Midbrain (tissue), 1 donor: ENCODE measurements at places on chromosomes 1 and 21.
A peak's percentile ranks its signal among the peaks of the same experiment; 100 is the strongest.

DNA sequence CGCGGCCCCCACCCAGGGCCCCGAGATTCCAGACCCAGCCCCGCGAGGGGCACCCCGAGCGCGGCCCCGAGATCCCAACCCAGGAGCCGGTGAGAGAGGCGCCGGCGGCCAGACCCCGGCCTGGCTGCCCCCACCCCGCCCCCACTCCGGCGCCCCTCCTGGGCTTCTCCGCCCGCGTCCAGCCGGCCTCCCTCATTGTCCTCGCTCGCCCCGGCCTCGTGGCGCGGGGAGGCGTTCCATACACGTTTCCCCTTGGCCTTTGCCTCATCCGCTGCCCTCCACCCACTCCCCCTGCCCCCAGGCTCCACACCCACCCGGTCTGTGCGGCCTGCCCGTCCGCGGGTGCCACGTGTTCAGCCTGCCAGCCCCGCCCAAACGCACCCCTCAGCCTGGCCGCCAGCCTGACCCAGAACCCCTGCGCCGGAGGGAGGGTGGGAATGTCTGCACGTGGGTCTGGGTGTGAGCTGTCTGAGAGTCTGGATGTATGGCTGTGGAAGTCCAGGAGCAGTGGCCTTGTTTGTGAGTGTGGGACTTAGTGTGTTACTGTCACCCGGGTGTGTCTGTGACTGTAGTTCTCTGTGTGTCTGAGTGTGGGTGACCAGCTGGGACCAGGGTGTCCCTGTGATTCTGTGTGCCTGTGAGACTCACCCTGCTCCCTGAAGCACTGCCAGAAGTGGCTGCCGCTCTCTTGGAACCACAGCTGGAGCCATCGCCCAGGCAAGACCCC, 681 bp downstream of the B4GALT2 start:
- no peak for DNase-seq

DNA sequence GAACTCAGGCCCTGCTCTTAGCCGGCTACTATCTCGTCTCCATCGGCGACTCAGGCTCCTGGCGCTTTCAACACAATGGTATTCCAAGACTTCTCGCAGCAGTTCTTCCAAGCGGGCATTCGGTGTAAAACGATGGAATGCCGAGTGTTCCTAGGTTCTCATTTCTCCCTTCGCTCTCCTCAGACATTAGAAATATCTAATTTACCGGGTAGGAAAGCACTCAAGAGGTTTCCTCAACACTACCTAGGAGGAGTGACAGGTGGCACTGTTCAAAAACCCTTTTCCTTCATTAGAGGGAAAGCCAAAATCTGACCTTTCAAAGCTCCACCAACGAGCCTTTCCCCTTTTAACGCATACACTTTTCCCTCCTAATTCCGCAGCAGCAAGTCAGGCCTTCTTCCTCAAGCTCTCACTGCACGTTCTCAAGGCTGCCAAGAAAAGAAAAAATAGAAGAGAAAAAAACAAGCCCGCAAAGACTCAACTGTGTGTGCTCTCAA, 601 bp downstream of the UBE2G2 start:
- DNase-seq = no peak

- DNase-seq = no peak
Observed at GRCh38 chr21:41727784-41728763, 38.8 kb downstream of the RIPK4 start.

- no peak for DNase-seq
Observed at GRCh38 chr1:10626131-10626731, 151.5 kb downstream of the PEX14 start.

GRCh38 chr1:16927711-16928485, 6.2 kb downstream of the CROCC start:
- DNase-seq = no peak

- no peak for DNase-seq
Observed at GRCh38 chr1:109111386-109112055, 2.4 kb upstream of the ELAPOR1 start.

DNA sequence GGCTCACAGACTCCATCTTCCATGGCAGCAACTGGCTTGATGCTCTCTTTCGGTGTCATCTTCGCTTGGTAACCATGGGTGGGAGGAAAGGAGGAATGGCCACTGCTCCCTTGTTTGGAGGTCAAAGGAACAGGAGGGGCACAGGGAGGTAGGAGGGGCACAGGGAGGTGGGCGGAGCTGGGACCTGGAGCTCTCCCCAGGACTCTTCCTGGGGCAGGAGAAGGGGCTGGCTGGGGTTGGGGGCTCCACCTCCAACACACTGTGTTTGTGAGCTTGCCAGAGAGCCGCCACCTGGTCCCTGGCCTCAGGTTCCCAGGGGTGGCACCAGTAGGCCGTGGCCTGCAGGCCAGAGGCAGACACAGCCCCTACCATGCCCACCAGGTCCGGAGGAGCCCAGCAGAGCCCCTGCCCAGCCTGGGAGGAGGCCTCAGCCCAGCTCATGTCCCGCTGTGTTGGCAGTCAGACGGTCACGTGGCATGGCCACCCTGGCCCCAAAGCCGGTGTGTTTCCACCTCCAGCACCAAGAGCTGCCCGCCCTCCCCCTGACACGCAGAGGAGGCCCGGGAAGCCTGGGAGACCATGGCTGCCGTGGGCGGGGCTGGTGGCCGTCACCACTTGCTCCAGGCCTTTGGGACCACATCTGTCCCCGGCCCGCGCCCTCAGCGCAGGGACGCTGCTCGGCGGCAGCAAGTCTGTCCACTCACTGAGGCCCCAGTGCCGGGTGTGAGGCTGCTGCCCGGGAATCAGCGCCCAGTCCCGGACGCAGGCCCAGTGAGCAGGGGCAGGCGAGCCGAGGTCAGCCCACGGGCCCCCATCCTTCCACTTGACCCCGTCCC, 73.9 kb downstream of the MORN1 start:
- no peak for DNase-seq

- DNase-seq = no peak
Observed at GRCh38 chr1:3598051-3598491, 13.2 kb downstream of the MEGF6 start.

- DNase-seq = no peak
Observed at GRCh38 chr1:2093055-2093454, 42.8 kb downstream of the PRKCZ start.

- DNase-seq = no peak
Observed at GRCh38 chr1:236765831-236766230, 29.3 kb upstream of the MTR start.

DNA sequence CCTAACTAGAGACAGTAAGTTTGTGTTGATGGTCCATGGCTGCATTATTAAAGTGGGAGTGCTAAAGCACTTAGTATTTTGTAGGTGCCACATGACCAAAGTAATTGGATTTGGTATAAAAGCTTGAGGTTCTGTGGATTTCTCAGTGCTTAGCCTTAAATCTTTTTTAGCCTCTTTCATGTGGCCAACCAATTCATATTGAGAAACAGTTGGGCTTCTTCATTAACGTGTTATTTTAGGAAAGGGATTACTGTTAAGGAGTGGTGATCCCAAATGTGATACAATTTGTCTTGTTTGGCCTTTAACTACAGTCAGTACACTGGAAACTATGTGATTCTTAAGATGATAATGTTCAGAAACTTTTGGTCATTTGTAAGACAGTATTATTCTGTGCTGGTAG, 25.5 kb downstream of the MAN1A2 start:
- DNase-seq = no peak

GRCh38 chr1:22524481-22524880, 38.8 kb upstream of the EPHA8 start:
- DNase-seq = no peak

GRCh38 chr1:1778663-1779319, 521 bp upstream of the NADK start:
- peak; percentile 45 for DNase-seq

DNA sequence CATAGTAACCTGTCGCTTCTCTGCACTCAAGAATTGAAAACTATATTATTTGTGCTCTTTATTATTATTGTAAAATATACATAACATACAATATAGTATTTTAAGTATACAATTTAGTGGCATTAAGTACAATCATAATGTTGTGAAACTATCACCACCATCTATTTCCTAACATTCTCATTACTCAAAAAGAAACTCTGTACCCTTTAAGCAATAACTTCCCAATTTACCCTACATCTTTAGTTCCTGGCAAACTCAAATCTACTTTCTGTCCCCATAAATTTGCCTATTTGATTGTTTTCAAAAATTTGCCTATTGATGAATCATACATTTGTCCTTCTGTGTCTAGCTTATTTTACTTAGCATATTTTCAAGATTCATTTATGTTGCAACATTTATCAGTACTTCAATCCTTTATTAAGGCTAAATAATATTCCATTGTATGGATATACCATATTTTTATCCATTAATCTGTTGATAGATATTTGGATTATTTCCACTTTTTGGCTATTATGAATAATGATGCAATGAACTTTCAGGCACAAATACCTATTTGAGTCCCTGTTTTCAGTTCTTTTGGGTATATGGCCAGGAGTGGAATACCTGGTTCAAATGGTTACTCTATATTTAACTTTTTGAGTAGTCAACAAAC, 99.6 kb upstream of the DMRTA2 start:
- no peak for DNase-seq

DNA sequence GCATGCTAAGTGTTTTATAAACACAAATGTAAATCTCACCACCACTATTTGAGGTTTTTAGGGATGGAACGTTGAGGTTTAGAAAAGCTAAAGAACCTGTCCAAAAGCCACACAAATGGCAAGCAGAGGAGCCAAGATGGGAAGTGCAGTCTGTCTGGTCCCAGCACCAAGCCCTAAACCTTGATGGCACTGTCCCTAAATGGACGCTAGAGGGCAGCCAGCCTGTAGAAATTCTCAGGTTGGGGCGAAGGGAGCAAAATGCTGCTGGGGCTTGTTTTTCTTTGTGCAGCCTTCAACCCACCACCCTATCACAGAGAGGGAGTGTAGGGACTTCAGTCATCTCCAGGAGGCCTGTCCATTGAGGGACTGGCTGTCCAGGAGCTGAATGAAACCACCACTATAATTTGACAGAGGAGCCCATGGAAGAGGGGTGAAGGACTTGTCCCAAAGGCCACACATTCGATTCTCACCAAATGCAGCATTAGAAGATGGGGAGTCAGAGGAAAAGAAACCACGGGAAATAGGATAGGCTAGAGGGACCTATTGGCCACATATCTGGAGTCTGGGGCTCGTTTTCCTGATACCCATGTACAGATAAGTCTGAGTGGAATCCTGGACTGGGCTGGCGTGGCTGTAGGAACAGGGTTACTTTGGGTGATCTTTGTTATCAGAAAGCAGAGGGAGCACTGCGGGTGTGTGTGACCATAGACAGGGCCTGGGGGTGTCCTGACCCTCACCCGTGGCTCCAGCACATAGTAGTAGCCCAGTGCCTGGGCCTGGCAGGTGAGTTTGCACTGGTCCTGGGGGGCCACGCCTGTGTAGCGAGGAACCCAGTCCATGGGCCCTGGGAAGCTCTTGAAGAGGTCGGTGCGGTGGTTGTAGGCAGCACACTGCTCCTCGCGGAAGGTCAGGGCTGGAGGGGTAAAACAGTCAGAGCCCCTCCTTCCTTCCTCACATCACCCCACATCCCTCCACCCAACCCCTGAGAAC, 6.1 kb downstream of the ADAMTS4 start:
- DNase-seq = peak; percentile 82

DNA sequence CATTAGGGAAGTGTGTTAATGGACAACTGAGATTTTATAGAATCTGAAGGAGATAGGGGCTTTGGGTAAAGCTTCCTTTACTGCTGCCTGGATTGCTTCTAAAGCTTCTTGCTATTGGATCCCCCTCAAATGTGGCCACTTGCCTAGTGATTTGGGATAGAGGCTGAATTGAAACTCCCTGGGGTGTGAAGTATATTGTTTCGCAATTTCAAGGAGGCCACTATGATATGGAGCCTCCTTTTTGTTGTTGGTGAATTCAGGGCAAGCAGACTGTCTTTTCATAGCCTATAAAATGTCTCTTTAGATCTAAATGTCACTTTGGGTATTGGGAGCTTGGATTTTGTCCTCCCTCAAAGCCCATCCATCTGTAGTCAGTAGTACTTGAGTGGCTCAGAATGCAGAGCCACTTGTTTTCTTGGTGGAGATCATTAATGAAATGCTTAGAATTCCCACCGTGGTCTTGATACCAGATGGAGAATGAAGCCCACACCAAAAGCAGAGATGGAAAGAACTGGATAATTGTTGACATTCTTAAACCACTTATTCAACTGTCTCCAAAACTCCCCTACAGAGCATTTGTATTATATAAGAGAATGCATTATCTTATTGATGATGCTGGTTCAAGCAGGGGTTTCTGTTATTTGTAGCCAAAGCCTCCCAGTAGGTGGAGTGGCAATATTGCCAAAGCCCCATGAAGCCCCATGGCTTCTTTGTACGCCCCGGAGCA, 144.3 kb upstream of the KCNE2 start:
- DNase-seq = no peak

- peak; percentile 70 for DNase-seq
Observed at GRCh38 chr1:20151906-20152598, 12.9 kb downstream of the PLA2G2F start.

GRCh38 chr1:228108742-228109072, 392 bp downstream of the MRPL55 start:
- no peak for DNase-seq

- no peak for DNase-seq
Observed at GRCh38 chr1:32221581-32221979, 573 bp downstream of the TMEM234 start.

DNA sequence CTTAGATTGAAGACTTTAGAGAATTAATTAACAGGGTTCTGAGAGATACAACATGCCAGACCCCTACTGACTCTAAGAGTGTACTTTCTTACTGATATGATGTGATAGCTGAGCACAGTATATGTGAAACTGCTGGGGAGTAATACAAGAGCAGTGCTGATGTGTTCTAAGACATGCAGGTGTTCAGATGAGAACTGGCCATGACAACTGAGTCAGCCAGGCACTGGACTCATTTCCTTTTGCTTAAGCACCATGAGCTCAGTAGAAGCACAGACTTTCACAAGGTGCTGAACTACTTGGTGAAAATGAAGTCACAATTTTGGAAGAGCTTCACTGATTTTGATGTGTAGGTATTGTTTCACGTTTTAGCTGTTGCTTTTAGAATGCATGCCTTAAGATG, 15.9 kb upstream of the POGZ start:
- DNase-seq = no peak

- DNase-seq = no peak
Observed at GRCh38 chr1:202264726-202265125, 71.1 kb downstream of the LGR6 start.

GRCh38 chr1:167043752-167044488, 46.3 kb downstream of the GPA33 start:
- peak; percentile 12 for DNase-seq

GRCh38 chr1:43769350-43769908, 62.1 kb downstream of the ST3GAL3 start:
- DNase-seq = no peak

- DNase-seq = no peak
Observed at GRCh38 chr1:233022246-233022645, 71.8 kb downstream of the NTPCR start.
